ENCODE measurements at places on chromosomes 4 and X.

- DNase-seq, result no peak
Measured at GRCh38 chr4:654871-655463, 19.1 kb downstream of the ATP5ME start.

DNA sequence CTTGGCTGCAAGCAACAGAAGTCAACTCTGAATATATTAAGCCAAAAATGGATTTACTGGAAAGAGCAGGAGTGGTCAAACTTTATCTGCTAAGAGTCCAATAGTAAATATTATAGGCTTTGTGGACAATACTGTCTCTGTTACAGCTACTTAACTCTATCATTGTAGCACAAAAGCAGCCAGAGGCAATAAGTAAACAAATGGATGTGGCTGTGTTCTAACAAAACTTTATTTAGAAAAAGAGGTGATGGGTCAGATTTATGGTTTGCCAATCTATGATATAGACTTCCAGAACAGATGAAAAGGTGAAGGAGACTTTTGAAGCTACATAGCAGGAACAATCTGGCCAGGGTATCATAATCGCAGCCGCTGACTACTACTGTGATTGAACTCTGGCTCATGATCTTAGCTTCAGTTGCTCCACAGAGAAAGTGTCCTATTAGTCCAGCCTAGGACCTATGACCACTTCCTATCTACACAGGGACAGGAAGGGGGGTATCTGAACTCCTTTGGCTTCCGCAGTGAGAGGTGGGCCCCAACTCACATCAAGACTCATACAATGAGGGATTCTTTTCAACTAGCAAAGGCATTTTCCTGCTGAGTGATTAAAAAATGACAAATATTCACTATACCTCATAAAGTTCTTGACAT lies 154.9 kb downstream of the ATG4A start:
- DNase-seq, result no peak

- DNase-seq, result peak; percentile 66
Measured at GRCh38 chr4:56728512-56728911, 47.4 kb upstream of the HOPX start.

DNA sequence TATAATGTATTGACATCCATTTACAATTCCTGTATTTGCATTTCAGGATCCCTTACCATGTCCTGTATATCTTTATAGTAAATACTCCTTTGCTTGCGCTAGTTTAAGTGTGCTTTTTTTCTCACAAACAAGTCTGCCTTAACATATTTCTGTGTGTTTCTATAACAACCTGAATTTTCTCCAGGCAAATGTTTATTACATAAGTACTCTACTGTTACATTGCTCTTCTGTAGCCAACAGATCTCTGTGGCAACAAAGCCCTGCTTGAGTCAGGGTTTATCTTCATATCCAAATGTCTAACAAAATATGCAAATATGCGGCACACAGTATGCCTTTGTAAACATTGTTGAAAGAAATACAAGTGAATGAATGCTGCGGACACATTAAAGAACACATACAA lies 625.5 kb downstream of the TLL1 start:
- DNase-seq, result no peak

DNA sequence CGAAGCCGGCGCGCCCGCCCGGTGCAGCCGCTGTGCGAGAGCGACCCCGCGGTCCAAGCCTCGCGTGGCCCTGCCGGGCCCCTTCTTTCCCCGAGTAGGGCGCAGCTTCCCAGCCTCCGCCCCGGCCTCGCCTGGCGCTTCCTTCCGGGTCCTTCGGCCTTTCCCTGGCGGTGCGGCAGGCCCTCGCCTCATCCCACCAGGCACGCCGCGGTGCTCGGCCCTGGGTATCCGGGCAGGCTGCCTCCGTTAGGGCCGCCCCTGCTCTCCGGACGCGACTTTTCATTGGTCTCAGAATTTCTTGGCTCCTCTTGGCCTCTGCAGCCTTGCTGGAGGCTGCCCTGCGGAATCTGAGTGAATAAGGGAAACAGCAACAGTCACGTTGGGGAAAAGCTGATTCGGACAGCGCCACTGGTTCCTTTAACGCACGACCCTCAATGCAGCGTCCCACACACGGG lies 429 bp downstream of the UVSSA start:
- DNase-seq, result no peak

GRCh38 chr4:134624365-134624764 lies 422.8 kb upstream of the PABPC4L start:
- DNase-seq, result no peak

DNA sequence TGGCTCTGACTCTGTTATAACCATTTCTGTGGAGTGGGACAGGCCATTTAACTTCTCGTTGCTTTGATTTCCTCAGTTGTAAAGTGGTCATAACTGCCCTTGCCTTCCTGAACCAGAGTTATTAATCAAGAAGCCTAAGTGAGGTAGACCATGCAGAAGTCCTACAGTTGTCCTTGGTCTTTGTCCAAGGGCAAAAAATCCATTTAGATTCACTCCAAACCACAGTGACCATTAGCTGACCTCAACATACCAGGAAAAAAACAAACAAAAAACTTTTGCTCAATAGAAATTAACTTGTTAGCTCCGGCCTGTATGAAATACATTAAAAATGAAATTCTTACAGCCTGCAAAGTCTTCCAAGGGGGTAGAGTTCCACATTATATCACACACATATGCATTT lies 52.7 kb downstream of the TBC1D9 start:
- DNase-seq, result no peak

DNA sequence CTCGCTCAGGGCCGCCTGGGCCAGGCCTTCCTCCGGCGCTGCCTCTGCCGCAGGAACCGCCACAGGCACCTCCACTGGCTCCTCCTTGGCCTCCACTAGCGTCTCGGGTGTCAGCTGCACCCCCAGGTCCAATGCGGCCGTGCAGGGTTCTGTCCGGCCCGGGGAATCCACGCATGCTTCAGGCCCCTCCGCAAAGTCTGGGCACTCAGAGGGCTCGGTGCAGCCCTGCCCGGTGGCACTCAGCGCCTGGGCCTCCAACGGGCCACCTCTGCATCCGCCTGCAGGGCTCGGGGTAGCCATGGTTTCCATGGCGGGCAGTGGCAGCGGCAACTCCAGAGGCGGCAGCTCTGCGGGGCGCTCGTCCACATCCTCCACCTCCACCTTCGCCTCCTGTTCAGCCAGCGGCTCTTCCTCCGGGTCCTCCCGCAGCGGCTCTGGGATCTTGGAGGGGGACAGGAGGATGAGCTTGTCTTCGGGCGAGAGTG lies 74.9 kb upstream of the UCP1 start:
- no peak for DNase-seq

- no peak for DNase-seq
Measured at GRCh38 chr4:180437601-180438000, 1805.6 kb upstream of the TENM3 start.

DNA sequence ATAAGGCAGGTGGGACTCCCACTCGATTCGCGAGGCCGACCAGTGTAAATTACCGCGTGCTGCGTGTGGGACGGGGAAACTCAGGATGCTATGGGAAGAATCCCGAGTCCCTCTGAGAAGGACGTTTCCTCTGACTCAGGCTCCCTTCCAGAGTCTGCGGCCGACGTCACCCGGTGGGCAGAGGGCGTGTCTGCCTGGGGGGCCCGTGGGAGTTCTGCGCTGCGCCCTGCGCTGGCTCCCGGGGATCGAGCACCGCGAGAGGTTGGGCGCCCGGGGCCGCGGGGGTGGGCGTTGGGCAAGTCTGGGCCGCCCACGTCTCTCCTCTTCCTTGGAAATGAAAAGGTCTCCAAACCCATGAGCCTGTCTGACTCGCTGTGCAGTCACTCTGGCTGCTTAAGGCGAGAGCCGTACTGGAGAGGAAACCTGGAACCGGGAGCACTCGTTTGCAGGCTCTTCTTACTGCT lies 568 bp downstream of the NIPAL1 start:
- no peak for DNase-seq

DNA sequence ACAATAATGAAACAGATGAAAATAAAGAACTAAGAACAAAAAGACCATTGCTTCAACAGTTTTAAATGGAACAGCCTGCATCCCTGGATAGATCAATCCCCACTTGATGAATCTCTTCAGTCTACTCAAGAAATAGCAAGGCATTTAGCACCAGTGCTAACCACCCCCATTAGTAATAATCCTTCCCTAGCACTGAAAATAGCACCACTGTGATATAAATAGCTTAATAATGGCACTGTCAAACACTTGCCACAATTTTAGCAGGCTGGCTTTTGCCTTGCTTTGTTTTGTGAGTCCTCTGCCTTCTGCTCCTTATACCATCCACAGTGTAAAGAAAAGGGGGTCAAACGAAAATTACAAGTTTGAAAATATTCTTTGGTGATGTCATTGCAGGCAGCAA lies 17.4 kb downstream of the DCX start:
- DNase-seq, result no peak

GRCh38 chrX:130114141-130114588 lies 3.9 kb upstream of the ELF4 start:
- DNase-seq, result no peak

DNA sequence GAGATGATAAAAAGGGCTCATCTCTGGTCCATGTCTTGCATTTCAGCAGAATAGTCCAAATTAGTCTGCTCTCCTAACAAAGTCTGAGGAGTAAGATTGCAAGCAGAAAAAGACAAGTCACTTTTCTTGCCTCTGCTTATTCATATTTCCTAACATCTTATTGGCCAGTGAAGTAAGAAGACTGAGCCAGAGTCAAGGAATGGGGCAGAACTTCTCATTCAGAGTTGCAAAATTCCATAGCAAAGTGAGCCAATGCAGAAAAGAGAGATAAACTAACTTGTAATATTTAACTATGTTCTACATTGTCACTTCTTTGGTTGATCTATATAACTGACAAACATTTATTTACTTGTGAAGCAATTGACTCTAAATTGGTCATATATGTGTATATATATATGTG lies 2304.0 kb downstream of the ARAP2 start:
- no peak for DNase-seq

DNA sequence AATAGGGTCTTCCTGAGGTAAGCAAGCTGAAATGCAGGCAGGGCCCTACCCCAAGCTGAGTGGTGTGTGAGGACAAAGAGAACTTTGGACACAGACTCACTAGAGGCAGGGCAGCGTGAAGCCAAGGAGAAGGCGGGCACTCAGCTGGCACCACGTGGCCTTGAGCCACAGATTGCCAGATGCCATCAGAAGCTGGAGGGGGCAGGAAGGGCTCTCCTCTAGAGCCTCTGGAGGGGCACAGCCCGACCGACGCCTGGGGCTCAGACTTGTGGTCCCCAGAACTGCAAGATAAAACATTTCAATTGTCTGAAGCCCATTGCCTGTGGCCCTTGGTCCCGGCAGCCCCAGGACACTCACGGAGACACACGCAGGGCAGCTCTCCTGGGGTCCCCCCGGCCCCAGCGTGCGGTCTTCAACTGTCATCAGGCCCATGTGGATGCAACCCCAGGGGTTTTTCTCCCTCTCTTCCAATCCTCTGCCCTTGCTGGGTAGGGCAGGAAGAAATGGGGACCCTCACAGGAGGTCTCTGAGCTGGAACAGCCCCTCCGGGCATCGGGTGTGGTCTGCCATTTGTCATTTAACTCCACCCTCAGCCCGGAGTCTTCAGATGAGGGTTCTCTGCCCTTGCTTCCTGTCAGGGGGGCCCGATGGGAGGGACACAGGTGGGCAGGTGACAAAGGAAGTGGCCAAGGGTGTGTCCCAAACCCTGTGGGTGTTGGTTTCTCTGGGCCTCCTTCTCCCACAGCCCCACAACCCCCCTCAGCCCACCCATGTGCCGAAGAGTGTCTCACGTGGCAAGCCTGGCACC lies 22.2 kb downstream of the HMX1 start:
- DNase-seq, result no peak

DNA sequence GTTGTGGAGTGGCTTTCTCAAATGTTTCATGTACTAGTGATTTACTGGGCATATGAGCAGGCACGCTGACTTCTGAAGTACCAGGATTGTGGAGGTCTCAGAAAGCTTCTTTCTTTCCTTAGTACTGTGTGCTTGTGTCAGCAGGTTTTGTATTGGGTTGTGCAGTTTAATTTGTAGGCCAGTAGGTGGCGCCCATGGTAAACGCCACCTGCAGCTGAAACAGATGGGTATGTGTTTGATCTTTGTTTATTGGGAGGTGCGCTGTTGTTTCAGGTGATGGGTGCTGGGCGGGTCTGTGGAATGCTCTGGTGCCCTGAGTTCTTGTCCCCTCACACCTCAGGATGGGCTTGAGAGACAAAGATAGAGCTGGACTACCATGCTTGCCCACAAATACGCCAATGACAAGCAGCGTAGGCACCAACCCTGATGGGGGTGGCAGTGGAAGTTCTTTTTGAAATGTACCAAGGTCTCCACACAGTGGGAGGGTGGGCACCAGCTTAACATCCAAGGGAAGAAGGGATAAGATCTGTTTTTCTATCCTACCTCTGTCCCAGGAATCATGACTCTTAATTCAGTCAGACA lies 141.5 kb downstream of the RPS6KA6 start:
- no peak for DNase-seq

GRCh38 chr4:79237851-79238250 lies 88.0 kb downstream of the NAA11 start:
- DNase-seq, result no peak

- no peak for DNase-seq
Measured at GRCh38 chrX:50469206-50469605, 1.4 kb downstream of the DGKK start.

GRCh38 chr4:95825546-95825945 lies 14.3 kb upstream of the PDHA2 start:
- DNase-seq, result no peak

DNA sequence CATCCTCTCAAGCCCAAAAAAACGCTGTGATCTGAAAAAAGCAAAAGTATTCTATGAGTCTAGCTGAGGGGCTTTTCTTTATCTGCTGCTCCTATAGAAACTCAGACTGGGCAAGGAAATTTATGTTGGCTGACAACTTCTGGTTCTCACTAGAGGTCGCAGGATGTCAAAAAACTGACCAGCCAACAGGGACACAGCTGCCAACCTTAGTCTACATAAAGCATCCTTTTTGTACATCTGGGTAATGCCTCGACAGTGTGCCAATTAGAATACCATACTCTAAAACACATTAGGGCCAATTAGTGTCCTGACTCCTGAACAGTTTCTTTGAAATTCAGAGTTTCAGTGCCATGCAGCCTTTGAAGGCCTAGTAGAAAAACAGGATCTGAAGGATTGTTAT lies 8.8 kb upstream of the TLL1 start:
- no peak for DNase-seq

- DNase-seq, result no peak
Measured at GRCh38 chr4:129622566-129622965, 526.6 kb downstream of the C4orf33 start.

DNA sequence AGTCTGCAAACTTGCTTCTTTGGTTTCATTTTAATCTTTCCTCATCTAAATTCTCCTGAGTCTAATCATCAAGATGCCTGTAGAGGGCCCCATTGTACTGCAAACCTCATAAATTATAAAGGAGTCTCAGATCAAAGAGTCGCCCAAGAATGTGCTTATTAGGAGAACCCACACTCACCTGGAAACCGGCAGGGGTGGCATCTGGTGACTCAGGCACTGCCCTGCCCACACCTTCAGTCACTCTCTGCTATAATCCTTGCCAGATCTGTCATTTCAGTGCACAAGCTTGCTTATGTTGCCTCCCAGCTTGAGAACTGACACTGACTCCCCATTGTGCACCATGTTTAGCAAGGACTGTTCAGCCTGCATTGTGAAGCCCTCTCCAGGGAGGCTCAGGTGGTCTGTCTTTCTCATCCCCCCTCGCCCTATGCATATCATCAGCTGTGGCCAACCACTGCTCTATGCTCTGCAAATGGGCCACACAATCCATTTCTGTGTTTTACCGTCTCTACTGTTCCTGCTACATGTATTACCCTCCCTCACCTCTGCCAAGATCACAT lies 12.4 kb downstream of the EPGN start:
- DNase-seq, result peak; percentile 27

- DNase-seq, result no peak
Measured at GRCh38 chr4:7988437-7988836, 48.8 kb upstream of the AFAP1 start.

Measured in NCI-H187 treated with DMSO at 0.1 percent for 48 hours (cell line).